8988T (cell line): ENCODE measurements at places on chromosomes 1 and 21.

GRCh38 chr21:29650523-29651022 lies 289.2 kb downstream of the GRIK1 start:
- DNase-seq: no peak

- DNase-seq: peak; percentile 76
These were observed 2.1 kb upstream of the SELENON start for GRCh38 chr1:25797939-25798338.

DNA sequence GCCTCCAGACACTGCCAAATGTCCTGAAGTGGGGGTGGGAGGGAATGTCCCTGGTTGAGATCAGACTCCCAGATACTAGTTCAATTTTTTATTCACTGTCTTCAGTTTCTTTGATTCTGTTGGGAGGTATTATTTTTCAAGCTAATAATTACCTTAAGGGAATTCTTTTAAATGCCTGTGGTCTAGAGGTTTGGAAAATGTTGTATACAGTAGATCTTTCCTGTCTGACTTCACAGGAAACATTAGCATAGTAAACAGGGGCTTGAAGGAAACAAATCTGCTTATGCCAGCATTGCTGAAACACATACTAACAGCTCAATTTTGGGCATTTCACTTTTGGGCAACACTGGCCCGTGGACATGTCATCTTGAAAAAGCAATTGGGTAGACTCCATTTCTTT lies 84.3 kb upstream of the HP1BP3 start:
- DNase-seq: no peak

DNA sequence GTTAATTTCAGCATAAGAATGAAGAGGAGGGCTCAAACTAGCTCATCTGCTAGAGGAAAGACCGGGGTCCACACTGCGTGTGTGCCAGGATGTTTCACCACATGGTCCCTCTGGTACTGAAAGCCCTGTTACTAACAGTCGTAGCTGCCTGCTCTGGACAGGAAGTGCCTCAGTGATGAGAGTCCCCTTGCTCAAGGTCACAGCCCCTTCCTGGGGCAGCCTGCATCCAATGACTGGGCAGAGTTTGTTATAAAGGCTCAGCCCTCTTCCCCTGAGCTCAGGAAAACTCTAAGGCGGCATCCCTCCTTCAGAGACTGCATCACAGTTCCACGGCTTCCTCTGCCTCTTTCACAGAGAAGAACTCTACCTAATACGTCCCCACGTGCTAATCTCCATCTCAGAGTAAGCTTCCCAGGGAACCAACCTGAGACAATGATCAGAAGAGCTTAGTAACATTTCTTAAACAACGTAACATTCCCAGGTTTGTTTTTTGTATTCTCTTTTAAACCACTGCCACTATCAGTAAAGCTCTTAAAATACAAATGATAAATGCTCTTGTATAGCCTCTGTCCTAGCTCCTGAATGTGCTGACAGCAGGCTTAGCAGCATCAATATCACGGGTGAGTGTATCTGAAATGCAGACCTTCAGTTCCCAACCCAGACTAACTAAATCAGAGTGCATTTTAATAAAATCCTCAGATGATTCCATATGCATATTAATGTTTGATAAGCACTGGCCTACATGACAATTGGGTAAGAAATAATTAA lies 38.0 kb upstream of the ATP1A1 start:
- DNase-seq: no peak

DNA sequence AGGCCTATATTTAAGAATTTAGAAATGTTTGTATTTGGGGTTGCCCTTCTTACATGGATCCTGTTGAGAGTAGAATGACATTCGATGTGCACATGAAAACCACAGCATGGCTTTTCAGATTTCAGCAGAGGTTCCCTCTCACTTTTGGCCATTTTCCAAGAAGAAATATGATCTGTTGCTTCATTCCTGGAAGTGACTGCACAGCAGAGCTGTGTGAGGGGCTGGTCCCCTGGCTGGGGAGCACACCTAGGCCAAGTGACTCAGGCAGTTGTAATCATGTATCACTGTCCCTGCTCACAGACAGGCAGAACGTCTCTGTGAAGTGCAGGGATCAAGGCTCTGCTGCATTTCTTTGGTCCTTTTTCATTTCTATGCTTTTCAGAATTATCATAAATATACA lies 32.3 kb downstream of the AGT start:
- DNase-seq: no peak

DNA sequence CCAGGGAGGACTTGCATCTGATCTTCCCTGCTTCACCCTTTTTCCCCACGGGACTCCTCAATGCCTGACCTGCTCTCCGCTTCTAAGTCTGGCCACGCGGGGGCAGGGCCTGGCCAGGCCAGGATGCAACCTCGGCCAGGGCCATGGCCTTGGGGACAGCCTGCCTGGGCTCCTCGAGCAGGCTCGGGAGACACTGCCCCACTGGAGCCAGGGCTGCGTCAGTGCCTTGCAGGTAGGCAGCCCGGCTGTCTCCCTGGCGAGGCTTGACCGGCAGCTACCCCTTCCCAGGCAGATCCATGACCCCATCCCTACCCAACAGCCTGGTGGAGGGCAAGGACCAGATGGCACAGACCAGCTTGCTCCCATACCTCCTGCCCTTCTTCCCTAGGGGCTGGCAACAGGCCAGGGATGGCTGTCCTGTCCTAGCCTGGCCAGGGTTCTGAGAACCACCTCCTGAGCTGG lies 2.7 kb upstream of the PRDM16 start:
- DNase-seq: no peak

DNA sequence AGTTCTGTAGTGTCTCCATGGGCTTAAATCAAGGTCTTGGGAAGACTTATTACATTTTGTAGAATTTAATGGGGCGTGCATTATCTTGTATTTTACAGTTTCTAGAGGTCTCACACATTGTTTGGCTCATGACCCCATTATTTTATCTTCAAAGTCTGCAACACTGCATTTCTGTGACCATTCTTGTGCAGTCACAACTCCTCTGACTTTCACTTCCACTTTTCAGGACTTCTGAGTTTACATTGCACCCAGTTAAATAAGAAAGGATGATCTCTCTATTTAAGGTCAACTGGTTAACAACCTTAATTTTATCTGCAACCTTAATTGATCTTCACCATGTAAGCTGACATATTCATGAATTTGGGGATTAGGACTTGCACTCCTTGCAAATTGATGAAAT lies 1186.6 kb downstream of the MRPL39 start:
- no peak for DNase-seq

DNA sequence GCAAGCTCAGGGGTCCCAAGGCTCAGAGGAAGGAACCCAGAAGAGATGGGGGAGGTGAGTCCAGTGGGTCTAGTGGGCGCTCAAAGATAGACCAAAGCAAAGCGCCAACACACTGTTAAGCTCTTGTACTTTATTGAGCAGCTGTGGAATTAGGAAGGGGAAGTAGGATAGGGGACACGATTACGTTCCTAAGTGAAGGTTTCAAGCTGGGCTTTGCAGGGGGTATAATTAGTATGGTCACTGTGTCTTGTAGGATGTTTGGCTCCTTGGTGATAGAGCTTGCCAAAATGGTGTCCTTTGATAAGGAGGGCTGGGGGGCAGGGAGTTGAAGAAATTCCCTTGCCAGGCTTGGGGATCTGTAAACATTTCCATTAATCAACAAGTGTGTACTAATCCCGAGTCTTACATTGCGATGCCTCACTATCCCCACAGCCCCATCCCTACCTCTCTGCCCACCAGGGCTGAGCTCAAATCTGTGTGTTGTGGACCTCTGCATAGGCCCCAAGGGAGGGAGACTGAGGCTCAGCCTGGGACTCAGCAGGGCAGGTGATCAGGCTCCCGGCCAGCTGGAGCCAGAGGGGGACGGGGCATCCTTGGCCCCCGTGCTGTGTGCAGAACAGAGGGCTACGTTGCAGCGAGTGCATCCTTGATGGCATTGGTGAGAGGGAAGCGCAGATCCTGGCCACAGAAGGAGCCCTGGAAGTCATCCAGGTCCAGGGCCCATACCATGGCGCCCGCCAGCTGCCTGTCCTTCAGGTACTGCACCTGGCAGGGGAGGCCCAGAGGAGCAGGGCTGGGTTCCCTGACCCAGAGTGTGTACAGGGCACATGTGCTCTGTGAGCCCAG lies 3.4 kb upstream of the MYBPH start:
- no peak for DNase-seq

- DNase-seq: no peak
These were observed 13.5 kb upstream of the PPP1R8 start for GRCh38 chr1:27816921-27817630.

DNA sequence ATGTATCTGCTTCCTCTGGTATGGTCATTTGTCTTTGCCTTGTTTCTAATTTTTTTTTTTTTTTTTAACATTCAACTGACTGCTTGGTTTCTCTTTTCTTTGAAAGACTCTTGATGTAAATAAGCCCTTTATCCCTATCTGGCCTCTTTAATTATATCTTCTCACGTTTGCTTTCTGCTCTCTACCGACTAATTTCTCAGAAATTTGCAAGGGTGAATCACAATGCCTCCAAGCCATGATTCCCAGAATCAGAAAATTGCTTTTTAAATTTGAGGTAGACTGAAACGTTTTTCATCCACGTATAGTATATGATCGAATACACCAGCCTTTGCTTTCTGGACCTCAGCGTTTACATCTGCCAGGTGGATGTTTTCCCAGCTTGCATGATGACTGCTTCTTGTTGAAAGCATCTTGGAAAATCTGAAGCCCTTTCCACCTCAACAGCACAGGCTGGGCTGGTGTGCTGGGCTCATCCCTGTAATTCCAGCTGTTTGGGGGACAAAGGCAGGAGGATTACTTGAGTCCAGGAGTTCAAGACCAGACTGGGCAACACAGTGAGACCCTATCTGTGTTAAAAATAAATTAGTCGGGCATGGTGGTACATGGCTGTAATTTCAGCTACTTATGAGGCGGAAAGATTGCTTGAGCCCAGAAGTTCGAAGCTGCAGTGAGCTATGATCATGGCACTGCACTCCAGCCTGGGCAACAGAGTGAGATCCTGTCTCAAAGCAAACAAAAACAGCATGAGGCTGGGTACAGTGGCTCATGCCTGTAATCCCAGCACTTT lies 35.0 kb upstream of the GPR137B start:
- DNase-seq: no peak

DNA sequence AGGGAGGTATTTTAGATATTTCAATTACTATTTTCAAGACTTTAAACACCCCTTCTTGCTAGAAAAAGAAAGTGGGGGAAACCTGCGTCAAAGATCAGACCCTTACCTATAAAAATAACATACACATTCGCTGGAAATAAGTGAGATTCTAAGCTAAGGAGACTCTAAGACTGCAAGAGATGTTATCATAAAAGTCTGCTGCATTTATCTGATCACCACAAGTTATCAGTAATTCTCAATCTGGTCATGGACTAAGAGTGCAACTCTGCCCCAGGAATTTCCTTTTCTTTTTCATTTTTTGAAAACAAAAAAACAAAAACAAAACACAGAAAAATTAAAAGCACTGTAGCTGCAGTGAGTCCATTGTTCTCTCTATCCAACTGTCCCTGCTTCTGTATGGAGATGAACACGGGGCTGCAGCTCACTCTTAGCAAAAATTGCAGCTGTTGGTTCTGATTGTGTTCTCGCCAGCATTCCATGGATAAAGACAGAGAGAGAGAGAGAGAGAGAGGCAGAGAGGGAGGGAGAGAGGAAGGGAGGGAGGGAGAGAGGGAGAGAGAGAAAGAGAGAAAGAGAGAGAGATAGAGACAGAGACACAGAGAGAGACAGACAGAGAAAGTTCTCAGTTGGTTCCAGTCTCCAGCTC lies 14.1 kb downstream of the XKR8 start:
- DNase-seq: no peak

- no peak for DNase-seq
These were observed 6.3 kb upstream of the TMEM39B start for GRCh38 chr1:32066489-32066873.

DNA sequence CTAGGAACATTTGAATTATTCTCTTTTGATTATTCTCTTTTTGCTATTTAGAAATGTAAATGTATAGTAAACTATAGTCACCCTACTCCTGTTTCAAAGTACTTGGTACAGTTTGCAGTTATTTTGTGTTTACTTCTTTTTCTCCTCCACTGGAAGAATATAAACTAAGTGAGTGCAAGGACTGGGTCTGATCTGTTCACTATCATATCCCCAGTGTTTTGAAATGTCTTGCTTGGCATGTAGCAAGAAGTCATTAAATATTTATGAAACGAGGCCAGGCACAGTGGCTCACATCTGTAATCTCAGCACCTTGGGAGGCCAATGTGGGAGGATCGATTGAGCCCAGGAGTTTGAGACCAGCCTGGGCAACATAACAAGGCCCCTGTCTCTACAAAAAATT lies 35.8 kb upstream of the PODN start:
- DNase-seq: no peak

- no peak for DNase-seq
These were observed 14.3 kb upstream of the SPEN start for GRCh38 chr1:15833069-15833679.

DNA sequence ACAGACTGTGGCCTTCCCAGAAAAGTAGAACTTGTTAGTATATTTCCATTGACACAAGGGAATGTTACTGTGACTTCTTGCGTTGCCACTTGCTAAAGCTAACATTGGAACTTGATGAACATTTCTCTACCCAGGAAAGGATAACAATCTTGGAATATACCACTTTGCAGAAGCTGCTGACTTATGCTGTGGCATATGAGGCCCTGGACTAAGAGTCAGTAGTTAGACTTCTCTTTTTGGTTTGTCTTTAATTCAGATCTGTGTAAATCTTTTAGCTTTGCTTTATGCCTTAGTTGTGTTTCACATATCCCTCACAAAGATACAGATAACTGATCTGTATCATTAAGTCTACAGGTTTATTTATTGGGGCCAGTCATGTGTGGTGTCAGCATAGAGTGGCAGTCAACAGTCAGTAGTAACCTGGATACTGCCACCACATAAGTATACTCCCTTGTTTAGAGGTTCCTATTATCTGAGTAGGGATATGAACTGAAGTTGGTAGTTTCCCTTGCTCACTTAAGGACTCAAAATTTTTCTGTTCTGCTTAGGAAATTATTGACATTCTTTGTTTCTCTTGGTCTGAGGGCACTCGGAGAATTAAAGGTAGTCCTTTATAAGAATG lies 14.7 kb downstream of the RNF2 start:
- no peak for DNase-seq

DNA sequence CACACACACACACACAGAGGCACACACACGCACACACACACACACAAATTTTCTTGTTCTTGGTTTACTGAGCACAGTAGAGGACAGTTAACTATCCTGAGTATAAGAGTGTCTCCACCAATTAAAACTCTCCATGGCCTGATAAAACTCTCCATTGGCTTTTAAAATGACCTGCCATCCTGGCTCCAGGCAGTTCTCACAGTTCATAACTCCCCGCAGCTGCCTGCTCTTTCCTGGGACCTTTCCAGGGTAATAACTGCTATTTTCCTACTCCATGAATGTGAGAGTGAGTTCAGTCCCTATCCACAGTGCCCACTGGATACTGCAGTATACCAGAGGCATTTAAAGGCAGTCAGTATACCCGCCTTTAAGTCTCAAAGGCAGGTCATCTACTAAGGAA lies 351.5 kb downstream of the PLPP3 start:
- no peak for DNase-seq

- DNase-seq: no peak
These were observed 859 bp upstream of the MAGI3 start for GRCh38 chr1:113389359-113389952.

GRCh38 chr1:219227360-219228057 lies 53.8 kb downstream of the LYPLAL1 start:
- no peak for DNase-seq
